ENCODE measurements at places on chromosomes 7 and 10.

DNA sequence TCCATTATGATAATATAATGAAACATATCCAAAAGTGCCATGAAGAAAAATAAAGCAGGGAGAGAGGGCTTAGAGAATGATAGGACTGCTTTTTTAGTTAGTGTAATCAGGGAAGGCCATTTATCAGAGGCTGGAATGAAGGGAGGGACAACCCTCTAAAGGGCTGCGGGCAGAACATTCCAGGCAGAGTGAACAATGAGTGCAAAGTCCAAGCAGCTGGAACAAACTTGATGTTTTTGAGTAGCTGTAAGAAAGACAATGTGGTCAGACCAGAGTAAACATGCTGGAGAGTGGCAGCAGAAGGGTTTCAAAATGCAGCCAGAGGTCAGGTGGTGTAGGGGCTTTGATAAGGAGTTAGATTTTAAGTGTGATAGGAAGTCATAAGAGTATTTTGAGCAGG lies 65.6 kb upstream of the CCDC6 start:
- no peak for DNase-seq

- peak; percentile 22 for DNase-seq
Measured at GRCh38 chr10:101780818-101781654, 2.2 kb downstream of the NPM3 start.

DNA sequence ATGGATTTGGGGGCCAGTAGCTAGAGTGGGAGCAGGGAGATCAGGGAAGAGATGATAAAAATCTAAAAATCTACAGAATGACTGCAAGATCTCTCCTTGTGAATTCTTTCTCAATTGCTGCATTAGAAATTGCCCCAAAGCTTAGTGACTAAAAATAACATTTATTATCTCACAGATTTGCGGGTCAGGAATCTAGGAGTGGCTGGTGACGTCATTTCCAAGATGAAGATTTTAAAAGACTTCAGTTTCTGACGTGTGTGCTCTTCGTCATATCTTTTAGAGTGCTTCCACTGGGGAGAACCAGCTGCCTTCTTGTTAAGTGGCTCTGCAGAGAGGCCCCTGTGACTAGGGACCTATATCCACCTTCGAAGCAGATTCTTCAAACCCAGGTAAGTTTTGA lies 112.6 kb downstream of the DGKI start:
- DNase-seq, result no peak

- no peak for DNase-seq
Measured at GRCh38 chr10:63562391-63562790, 41.2 kb downstream of the REEP3 start.

DNA sequence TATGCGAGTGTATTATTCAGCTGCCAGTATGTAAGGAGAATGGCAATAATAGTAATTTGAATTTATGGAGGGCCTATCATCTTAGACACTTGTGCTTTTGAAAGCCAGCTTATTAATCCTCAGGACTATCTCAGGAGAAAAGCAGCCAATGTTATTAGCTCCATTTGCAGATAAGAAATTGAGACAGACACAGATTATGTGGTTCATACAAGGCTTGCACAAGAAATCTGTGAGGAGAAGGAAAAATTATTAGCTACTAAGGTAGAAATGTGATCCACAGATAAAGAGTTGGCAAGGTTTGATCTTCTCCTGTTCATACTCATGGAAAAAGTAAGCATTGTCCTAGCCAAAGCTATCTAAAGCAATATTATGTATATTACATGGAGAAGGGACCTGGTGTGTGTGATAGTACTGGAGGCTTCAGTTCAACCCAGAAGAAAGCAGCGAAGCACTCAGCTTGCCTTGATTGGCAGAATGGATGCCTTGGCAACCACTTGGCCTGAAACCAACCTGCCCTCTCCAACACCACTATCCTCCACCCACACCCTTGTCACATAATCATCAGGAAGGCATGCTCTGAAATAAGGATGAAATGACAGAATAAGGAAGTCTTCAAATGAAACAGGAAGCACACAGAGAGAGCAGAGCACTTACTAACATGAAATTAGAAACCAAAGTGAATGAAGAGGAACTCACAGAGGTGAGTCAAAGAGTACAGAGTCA lies 18.0 kb downstream of the MACC1 start:
- DNase-seq, result peak; percentile 86

GRCh38 chr7:146554556-146554955 lies 438.0 kb downstream of the CNTNAP2 start:
- no peak for DNase-seq

GRCh38 chr10:28981007-28981406 lies 303.7 kb downstream of the BAMBI start:
- DNase-seq, result no peak

DNA sequence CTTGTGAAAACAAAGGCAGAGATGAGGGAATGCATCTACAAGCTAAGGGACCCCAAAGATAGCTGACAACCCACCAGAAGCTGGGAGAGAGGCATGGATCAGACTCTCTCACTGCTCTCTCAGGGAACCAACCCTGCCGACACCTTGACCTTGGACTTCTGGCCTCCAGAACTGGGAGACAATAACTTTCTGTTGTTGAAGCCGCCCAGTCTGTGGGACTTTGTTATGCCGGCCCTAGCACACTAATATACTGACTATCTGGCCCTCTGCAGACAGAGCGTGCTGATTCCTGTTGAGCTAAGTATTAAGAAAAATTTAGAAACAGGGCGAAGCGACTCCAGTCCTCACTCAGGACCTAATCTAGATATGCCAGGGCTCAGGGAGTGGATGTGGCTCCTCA lies 144.3 kb upstream of the TCF7L2 start:
- no peak for DNase-seq

DNA sequence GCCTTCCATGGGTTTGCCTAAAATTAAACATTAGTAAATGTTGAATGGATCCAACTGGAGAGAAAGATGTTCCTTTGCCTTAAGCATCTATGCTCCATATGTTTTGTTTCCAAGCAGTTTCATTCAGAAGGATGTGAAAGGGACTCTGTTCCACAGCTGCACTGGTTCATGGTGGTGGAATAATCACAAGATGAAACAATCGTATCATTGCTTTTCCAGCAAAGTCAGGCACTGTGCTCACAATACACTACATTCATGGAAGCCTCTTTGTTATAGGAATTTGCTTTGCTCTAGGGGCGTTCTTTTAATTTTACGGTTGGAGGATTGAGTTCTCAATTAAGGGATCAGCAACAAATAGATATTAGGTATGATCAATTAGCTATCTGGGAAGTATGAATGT lies 33.8 kb downstream of the RAMP3 start:
- no peak for DNase-seq

DNA sequence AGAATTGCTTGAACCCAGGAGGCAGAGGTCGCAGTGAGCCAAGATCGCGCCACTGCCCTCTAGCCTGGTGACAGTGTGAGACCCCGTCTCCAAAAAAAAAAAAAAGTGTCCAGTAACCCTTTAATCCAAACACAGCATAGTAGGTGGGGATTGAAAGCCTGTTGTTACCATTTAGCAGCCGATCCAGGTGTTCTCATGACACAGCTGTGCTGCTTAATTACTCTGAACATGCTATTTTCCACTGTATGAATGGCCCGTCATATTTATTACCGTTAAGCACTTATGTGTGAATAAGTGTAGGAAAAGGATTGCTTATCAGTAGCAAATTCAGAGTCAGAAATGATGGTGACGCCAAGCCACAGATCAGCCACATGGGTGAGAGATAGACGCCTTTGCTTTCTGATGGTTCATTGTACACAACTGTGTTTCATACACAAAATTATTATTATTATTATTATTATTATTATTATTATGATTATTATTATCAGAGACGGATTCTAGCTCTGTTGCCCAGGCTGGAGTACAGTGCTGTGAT lies 11.6 kb upstream of the ORAI2 start:
- DNase-seq, result no peak

- DNase-seq, result no peak
Measured at GRCh38 chr7:85483177-85483576, 296.3 kb upstream of the SEMA3D start.

GRCh38 chr10:46520941-46521340 lies 35.5 kb downstream of the GPRIN2 start:
- no peak for DNase-seq

DNA sequence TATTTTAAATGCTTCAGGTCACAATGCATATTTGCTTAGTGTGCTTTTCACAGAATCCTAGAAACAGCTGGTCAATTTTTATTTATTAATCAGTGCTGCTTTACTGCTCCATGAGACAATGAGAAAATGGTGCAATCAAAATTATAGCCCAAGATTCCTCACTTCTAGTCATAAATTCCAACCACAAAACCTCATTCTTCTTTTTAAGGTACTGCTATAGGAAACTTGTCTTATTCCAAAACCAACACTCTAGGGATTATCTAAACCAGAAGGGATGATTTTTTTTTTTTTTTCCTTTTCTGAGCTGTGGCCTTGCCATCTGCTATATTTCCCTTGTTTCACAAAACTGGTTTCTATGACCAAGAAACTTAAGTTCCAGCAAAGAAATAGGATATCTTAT lies 64.0 kb upstream of the SEMA3A start:
- no peak for DNase-seq

- no peak for DNase-seq
Measured at GRCh38 chr7:98456866-98457265, 56.0 kb upstream of the BAIAP2L1 start.

DNA sequence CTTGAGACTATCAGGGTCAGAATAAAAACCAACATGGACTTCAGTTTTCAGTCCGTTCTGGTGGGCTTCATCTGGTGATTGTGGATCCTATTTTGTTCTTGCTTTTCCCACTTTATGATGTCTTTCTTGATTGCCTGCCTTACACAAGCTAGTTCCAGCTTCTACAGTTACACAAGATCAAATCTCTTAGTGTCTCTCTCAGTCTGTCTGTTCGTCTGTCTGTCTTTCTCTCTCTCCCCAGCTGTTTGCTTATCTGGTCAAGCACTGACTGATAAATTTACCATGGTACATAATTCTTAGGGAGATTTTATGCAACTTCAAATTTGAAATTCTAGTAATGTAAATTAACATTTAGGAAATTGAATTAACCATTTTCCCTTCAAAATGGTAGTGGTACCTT lies 35.8 kb downstream of the TAX1BP1 start:
- no peak for DNase-seq

GRCh38 chr7:46174196-46174580 lies 253.1 kb upstream of the IGFBP3 start:
- DNase-seq, result no peak

- DNase-seq, result no peak
Measured at GRCh38 chr10:110756876-110757275, 112.7 kb downstream of the RBM20 start.

GRCh38 chr7:155862123-155862892 lies 50.0 kb upstream of the SHH start:
- no peak for DNase-seq

DNA sequence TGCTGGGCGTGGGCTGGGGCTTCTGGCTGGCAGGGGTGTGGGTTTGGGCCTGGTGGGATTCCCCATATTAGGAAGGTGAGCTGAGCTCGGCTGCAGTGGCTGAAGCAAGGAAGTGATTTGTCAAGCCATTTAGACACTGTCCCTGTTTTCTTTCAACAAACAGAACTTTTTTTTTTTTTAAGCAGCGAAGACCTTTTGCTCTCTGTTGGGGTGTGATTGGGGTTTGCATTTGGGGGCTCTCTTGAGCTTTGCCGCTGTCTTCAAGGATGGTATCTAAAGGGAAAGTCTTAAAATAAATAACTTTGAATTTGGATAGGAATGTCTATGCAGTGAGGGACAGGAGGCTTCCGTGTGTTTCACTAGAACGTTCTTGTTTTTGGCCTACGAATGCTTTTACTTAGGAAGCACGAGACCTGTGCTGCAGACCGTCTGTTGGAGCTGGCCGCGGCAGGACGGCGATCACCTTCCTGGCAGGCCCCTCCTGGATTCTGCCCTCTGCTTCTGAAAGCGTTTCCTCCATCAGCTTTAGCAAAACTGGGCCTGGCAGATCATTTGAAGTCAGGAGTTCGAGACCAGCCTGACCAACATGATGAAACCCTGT lies 43.9 kb downstream of the FOXK1 start:
- DNase-seq, result no peak

GRCh38 chr10:25954851-25955250 lies 20.8 kb downstream of the MYO3A start:
- DNase-seq, result no peak

DNA sequence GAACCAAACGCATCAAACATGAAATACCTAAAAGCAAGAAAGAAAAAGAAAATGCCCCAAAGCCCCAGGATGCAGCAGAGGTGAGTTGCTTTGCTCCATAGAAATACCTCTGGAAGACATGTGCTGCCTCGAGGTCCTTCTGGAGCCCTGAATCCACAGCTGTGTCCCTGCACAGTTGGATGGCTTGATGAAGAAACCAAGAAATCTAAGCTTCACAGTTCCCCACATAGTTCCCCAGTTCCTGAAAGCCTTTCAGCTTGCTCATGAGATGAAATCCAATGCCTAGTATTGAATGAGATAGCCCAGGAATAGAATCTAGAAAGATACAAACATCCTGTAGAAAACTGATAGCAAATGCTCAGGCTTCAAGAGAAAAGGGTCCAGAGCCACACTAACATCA lies 182.8 kb downstream of the RTKN2 start:
- no peak for DNase-seq

GRCh38 chr7:2231992-2232765 lies 566 bp downstream of the MAD1L1 start:
- DNase-seq, result no peak

GRCh38 chr10:78706726-78707540 lies 361.8 kb upstream of the ZMIZ1 start:
- DNase-seq, result no peak

GRCh38 chr10:100065084-100065660 lies 16.5 kb downstream of the CPN1 start:
- no peak for DNase-seq

GRCh38 chr7:148726385-148726784 lies 27.7 kb downstream of the CUL1 start:
- DNase-seq, result no peak

GRCh38 chr10:33150889-33151288 lies 183.6 kb downstream of the NRP1 start:
- no peak for DNase-seq

- no peak for DNase-seq
Measured at GRCh38 chr7:150434240-150434639, 16.2 kb upstream of the GIMAP8 start.

GRCh38 chr7:128206747-128207500 lies 34.2 kb upstream of the LEP start:
- no peak for DNase-seq

DNA sequence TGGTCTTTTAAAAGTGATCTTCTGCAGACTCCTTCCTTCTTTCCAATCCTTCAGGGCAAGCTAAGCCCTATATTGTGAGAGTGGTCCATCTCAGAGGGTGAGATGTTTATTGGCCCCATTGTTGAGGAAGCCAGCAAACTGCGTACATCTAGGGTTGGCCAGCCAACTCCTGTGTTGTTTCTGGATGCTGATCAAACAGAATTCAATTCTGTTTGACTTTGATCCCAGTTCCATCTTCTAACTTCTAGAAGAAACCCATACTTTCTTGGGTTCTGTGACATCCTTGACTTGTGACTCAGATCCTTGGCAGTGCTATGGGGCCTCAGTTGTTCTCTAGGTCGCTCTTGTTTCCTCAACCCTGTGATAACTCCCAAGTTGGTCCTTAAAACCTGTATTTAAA lies 116.2 kb downstream of the LSMEM1 start:
- no peak for DNase-seq

- DNase-seq, result no peak
Measured at GRCh38 chr7:84107259-84107658, 87.3 kb downstream of the SEMA3A start.

DNA sequence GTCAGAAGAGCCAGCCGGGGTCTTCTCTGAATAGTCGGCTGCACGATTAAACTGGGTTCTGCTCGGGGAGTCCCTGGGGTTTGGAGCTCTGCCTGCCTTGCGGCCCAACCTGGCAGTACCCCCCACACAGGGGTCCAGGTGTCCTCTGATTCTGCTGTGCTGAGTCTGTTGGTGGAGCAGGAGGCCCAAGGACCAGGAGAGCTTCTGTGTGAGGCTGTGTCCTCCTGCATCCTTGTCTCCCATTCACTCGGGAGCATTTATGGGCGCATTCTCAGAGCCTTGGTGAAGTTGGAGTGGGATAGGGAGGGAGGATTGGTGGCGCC lies 14.2 kb downstream of the INPP5A start:
- DNase-seq, result no peak
